Right hindlimb (tissue), 1 donor: ENCODE measurements at places on chromosomes 4 and X.

- DNase-seq: peak; percentile 25
Observed at GRCh38 chrX:150569155-150569477, 695 bp downstream of the MTM1 start.

DNA sequence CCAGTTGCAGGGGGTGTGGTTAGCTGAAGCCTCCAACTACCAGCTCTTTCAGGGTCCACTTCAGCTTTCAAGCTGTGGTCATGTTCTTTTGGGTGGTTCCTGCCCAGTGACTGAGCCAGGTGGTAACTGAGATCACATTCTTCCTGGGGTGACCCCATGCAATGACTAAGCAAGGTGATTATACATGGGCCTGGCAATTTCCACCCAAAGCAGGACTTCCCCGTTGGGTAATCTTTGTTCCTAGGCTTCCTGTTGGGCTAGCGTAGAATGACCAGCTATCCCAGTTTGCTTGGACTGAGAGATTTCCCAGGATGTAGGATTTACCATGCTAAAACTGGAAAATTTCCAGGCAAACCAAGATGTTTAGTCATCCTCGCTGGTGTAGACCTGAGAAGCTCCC, 18.4 kb upstream of the MAGEB17 start:
- no peak for DNase-seq

DNA sequence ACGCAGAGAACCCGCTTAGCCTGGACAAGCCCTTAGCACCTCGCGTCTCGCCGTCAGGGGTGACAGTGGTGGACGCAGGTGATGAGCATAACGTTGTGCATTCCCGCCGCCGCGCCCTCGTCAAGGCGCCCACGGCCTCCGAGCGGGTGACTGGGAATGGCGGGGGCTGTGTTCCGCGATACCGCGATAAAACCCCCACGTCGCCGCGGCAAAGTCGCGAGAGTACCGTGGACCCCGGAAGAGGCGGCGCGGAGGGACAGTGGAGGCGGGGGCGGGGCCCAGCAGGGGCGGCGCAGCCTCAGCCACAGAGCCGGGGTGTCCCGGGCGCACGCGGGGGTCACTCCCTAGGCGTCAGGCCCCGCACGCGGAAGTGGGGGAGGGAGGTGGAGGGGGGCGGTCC, 53.8 kb downstream of the ZFYVE28 start:
- no peak for DNase-seq

DNA sequence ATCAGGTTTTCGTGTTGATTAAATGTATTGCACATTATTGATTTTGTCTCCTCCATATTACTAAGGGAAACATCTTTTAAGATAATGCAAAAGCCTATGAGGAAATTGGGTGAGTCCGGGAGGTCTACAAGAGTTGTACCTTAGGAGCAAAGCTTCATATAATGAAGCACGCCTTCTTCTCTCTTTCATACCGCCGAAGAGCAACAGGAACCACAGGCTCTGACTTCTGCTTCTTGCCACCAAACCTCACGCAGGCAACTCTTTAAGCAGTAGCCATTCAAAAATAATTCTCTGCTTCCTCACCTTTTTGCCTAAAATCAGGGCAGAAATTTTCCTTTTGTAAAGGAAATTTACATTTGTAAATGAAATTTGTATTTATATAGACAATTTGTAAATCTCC, 139.6 kb downstream of the SPRY1 start:
- DNase-seq: no peak

GRCh38 chr4:2150076-2150475, 90.9 kb downstream of the NAT8L start:
- DNase-seq: no peak

- no peak for DNase-seq
Observed at GRCh38 chr4:174274436-174274835, 9.0 kb downstream of the FBXO8 start.

- DNase-seq: no peak
Observed at GRCh38 chrX:115696039-115696438, 135.1 kb downstream of the PLS3 start.
